ENCODE measurements at places on chromosomes 13 and 19.

DNA sequence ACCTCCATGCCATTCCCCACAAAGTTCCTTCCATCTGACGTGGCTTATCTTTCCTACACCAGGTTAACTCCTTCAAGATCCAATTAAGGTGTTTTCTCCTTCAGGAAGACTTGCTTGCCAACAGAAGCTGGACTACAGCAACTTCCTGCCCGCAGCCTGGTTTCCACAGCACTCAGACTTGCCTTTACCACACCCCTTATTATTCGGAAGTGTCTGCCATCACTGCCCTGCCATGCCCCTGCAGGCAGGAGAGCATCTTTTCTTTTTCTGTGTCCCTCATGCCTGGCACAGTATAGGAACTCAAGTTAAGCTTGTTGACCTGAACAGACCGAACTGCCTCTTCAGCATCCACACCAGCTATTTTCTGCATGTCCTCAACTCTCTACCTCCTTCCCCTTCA is 168.0 kb downstream of the FOXO1 start:
- no peak for DNase-seq

GRCh38 chr13:43933378-43933777 is 53.7 kb downstream of the LACC1 start:
- DNase-seq, result peak; percentile 48

DNA sequence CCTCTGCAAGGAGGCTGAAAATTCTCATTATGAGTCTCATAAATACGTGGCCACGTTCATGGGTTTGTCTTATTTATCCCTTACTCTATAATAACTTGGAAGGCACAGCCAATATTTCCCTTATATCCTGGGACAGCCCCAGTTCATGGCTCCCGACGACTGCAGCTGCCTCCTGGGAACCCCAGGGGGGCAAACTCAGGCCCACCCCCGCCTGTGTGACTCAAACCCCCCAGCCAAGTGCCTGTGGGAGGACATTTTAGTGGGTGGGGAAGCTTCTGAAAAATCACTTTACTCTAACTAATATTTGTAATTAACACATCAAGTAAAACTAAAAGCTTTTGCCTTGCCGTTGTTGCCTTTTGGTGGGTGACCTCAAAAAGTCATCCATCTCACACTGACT is 14.3 kb downstream of the RASA3 start:
- DNase-seq, result no peak

DNA sequence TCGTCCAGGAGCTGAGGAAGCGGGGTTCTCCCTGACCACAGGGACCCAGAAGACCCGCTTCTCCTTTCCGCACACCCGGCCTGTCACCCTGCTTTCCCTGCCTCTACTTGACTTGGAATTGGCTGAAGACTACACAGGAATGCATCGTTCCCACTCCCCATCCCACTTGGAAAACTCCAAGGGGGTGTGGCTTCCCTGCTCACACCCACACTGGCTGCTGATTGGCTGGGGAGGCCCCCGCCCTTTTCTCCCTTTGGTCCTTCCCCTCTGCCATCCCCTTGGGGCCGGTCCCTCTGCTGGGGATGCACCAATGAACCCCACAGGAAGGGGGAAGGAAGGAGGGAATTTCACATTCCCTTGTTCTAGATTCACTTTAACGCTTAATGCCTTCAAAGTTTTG is 18.9 kb downstream of the VASP start:
- no peak for DNase-seq

DNA sequence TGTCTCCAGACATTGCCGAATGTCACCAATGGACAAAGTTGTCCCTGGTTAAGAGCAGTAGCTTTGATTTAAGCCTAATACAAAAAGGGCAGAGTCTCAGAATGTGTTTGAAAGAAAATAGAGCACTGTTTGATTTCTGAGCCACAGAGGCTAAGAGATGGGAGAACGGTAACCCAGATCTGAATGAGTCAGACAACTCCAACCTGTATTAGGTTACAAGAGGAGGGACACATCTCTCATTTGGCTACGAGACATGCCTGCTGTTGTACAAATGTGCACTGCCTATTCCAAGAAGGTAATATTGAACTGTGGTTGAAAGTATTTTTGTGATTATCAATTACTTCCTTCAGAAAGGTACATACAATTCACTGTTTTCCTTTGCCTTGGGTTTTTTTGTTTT is 4.9 kb upstream of the HSPH1 start:
- no peak for DNase-seq

DNA sequence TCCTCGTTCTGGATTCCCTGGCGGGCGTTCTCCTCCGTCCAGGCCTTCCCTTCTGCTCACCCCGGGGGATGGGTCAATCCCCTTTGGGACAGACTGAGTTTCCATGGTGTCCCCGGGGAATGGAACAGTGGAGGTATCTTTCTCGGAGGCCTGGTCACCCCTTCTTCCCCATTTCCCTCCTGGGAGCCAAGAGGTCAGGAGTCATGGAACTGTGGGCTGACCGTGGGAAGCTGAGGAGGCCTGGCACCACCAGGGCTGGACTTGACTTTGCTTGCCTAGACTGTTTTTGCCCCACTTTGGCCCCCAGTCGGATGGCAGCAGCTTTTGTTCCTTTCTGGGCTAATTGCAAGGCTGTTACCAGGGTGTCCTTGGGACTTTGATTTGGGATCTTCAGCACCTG is 2.0 kb downstream of the NACC1 start:
- DNase-seq, result no peak

GRCh38 chr19:42301646-42302203 is at the start of gene PRR19:
PRR19 (plus strand) TSS chr19:42302132; CDS start chr19:42309585, 7,453 bp downstream.
- no peak for DNase-seq

DNA sequence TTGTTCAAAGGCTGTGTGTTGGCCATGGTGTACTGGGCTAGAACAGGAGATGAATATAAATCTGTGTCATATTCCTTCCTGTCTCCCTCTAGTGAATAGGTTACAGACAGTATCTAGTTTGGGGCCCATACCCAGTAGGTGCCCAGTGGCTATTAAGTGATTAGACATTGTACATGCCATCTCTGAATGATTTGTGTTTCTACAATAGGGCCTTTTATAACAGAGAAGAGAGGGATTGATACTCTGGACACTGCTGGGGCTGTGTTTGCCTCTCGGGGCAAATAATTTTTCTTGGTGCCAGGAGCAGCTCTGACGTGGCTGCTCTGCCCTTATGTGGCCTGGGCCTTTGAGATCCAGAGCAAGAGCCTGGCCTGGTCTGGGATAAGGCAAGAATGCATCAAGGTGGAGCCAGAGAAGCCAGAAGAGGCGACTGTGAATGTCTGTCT is 403.1 kb downstream of the SPRY2 start:
- DNase-seq, result no peak

GRCh38 chr13:106052200-106052767 is 483.2 kb downstream of the EFNB2 start:
- DNase-seq, result no peak

GRCh38 chr19:14383661-14384555 is 2.7 kb downstream of the ADGRE5 start:
- peak; percentile 78 for DNase-seq

DNA sequence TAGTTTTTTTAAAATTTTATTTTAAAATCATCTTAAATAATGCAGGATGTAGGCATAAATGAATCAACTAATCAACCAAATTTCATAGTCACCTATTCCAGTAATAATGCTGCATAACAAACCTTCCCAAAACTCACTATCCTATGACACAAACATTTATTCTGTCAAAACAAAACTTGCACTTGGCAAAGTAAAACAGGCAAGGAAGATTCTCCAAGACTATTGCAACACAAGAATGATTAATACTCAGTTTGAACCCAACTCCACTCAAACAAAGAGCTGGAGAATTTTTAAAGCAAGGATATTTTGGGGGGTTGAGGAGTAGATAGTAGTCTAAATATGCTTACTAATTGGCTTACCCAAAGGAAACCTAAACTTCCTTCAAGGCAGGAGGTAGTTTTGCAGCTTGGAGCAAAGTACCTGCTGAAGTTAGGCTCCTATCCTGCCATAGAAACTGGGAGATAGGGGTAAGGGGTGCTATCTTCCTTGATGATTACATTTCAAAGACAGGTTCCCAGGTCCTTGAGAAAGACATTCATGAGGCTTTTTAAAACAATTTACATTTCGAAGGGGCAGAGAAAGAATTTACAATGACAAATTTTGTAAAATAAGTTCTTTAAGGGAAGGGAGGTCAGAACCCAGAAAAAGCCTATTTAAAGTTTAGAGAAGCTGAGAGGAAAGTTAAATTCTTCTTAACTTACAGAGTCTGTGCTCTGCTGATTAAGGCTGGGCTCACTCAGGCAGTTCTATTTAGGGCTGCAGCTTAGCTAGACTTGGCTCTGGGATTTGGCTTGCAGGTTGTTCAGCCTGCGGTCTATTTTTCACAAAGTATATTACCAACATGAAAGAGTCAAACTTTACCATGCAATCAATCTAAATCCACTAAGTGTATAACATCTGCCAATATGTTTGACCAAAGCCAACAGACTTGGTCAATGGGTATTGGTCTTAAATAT is 549.0 kb downstream of the KCTD12 start:
- no peak for DNase-seq

DNA sequence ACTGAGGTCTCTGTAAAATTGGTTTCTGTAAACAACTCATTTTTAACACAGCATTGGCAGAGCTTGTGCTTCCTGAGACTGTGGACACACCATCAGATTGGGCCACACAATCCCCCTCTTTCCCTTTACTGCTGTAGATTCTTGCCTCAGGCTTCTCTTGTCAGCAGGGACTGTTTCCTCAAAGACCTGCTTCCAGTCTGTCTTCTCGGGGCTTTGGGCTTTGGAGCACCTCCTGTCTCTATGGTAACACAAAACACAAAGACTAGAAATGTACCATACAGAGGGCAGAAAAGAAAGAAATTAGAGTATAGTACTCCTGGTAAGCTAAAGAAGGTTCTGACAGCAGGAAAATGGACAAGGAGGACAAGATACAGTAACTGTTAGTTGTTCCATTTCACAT is 484.5 kb downstream of the DIAPH3 start:
- DNase-seq, result no peak

DNA sequence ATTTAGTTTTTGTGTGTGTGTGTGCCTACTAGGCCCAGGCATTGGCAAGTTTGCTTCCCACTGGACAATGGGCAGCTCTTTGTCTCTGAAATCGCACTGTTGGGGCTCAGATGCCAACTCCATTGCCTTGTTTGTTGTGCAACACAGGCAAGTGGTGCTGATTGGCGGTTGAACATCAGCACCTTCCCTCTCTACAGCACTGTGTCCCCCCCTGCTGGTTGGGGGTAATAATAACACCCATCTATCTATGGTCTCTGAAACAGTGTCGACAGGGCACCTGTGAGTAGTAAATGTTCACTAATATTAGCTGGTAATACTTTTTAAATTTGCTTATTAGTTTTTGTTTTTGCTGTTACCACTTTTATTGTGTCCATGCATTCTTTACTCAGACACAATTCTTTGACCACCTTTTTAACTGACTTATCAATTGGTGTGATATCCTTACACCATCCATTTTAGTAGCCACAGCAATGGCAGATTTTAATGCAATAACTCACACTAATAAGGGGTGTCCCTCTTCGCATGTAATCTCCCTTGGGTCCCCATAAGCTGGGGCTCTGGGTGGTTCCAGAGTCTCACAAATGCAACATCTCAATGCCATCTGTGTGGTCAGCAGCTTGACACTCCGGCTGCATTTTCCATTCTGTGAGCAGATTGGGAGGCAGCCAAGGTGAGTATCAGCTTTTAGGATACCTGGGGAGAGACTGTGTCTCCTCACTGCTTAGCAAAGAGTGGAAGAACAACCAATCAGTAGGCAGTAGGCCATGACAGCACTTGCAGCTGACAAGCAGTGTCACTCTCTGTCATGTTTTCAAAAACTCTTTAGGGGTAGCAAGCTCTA is 47.7 kb upstream of the UQCRFS1 start:
- DNase-seq, result no peak

DNA sequence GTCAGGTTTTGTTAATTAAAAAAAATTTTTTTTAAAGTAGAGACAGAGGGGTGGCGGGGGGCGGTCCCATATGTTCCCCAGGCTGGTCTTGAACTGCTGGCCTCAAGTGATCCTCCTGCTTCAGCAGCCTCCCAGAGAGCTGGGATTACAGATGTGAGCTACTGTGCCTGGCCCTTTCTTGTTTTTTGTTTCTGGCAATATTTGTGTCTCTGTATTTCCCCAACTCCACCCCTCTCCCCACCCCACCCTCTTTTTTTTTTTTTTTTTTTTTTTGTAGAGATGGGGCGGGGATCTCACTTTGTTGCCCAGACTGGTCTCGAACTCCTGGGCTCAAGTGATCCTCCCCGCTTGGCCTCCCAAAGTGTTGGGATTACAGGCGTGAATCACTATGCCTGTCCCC is 600 bp upstream of the CAPN12 start:
- no peak for DNase-seq

- no peak for DNase-seq
These were observed 902 bp upstream of the ZNF428 start for GRCh38 chr19:43620061-43621001.

Data from GM06990 (cell line).